ENCODE measurements at places on chromosomes 7 and 10. TPM values are rescaled to one million over a fixed set of nuclear protein-coding genes. Genes with fewer than 3 reads are reported as not detected.

The CPEB3 gene
- total RNA-seq = 3.0 TPM

The PLAC9 gene
- not detected for total RNA-seq

The OGDHL gene
- total RNA-seq = 0.75 TPM

The FEZF1 gene
- not detected for total RNA-seq

The CARD11 gene
- total RNA-seq = 87.2 TPM

The PPP1R17 gene
- 7.9 TPM for total RNA-seq

The PRR15 gene
- total RNA-seq = not detected

The ZNF800 gene
- 21.5 TPM for total RNA-seq

The WNT2 gene
- not detected for total RNA-seq

GRCh38 chr7:120724955-120725354, 133.0 kb downstream of the TSPAN12 start:
- no peaks in the 10 kb centered on the region for H3K4me1 ChIP-seq
- no peak for DNase-seq
- H3K27ac ChIP-seq = no peak overlapping the region
- no peaks in the 10 kb centered on the region for H3K27me3 ChIP-seq
- no peak overlapping the region for H3K4me3 ChIP-seq
- H3K36me3 ChIP-seq = no peaks in the 10 kb centered on the region

DNA sequence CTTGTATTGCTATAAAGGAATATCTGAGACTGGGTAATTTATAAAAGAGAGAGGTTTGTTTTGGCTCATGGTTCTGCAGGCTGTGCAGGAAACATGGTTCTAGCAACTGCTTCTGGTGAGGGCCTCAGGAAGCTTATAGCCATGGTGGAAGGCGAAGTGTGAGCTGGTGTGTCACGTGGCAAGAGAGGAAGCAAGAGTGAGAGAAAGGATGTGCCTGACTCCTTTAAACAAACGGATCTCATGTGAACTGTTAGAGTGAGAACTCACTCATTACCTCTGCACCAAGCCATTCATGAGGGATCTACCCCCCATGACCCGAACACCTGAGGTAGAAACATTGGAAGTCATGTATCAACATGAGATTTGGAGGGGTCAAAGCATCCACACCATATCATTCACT, 7.7 kb upstream of the ITPRIP start:
- no peak overlapping the region for H3K27ac ChIP-seq
- no peak overlapping the region for H3K4me3 ChIP-seq
- H3K4me1 ChIP-seq = peaks cover 38% of the 10 kb centered on the region

GRCh38 chr7:135834266-135834665, 85.7 kb upstream of the FAM180A start:
- no peaks in the 10 kb centered on the region for H3K36me3 ChIP-seq
- H3K27me3 ChIP-seq = no peaks in the 10 kb centered on the region
- no peaks in the 10 kb centered on the region for H3K4me1 ChIP-seq

DNA sequence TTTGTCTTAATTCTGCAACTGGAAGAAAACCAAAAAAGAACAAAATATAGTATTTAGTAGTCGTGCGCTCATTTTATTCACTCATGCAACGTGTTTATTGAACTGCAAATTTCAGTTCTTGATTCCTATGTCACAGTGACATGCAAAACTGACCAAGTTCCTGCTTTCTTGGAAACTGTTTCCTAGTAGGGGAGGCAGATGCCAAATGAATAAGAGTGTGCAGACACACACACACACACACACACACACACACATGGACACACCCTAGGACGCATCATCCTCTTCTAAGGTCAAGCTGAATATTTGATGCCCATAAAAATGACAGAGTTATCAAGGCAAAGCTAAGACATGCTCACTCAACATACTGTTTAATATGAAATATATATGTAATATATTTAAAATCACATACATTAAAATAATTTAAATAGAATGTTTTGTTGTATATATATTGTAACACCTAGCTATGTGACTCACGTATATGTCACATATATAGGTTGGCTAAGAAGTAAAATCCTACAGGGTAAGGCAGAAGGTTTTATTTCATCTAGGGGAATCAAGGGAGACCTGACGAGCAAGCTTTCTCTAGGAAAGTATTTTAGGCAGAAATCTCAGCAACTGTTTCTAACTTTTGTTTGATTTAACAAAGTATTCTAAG, 79.6 kb downstream of the SVIL start:
- no peaks in the 10 kb centered on the region for H3K36me3 ChIP-seq
- no peaks in the 10 kb centered on the region for H3K27me3 ChIP-seq
- no peaks in the 10 kb centered on the region for H3K4me1 ChIP-seq
- H3K4me3 ChIP-seq = no peak overlapping the region

- H3K4me1 ChIP-seq = no peaks in the 10 kb centered on the region
- no peaks in the 10 kb centered on the region for H3K36me3 ChIP-seq
- H3K4me3 ChIP-seq = no peak overlapping the region
- DNase-seq = no peak
- no peak overlapping the region for H3K27ac ChIP-seq
Observed at GRCh38 chr7:92723205-92723604, 113.2 kb downstream of the CDK6 start.

DNA sequence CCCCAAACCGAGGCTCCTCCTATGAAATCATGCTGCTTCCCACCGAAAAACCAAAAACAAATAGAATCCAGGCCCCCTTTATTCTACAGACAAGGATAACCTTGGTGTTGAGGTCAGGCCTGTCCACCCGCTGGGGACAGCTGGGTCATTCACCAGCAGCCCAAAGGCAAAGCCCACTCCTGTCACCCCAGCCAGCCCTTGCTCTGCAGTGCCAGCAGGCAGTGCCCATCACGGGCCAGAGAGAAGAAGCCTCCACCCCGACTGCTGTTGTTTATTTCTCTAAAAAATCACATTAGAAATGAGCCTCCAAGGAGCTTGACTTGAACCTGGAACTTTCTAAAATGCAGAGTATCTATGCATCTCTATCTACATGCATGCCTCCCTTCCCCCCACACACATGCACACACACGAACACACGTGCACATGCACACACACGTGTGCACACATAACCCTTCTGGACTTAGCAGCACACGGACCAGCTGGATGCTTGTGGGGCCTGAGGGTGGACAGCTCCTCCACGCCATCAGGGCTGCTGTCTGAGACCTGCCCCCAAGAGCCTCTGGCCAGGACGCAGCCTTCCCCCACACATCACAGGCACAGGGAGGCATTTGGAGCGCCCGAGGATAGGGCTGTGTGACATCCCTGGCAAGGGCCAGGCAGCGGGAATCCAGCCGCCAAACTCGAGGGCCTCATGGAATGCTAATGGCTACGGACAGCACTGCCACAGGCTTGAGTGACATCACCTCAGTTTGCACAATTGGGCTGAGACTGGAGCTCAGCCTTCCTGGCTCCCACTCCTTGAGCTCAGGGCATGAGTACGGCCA, 22.8 kb downstream of the PRKAG2 start:
- no peaks in the 10 kb centered on the region for H3K4me1 ChIP-seq
- H3K27me3 ChIP-seq = no peaks in the 10 kb centered on the region
- H3K4me3 ChIP-seq = no peak overlapping the region

DNA sequence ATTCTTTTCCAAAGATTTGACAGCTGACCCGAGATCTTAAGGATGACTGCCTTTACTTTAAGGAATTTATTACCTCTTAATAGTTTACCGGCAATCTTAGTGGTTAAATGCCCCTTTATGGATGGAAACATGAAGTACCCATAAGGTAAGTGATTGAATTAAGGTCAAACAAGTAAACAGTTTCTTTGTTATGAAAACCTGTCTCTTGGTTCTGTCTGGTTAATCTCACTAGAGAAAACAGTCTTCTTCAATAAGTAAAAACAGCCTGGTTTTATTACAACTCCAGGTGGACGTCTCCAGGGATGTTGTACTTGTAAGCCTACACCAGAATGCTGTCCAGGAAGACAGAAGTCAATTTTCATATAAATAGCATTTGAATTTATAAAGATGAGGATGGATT, 161.8 kb upstream of the MTPN start:
- DNase-seq = no peak
- H3K27ac ChIP-seq = no peak overlapping the region
- no peaks in the 10 kb centered on the region for H3K27me3 ChIP-seq
- peaks cover 14% of the 10 kb centered on the region for H3K4me1 ChIP-seq
- no peaks in the 10 kb centered on the region for H3K36me3 ChIP-seq
- no peak overlapping the region for H3K4me3 ChIP-seq

GRCh38 chr10:100157156-100157555, 28.7 kb downstream of the ERLIN1 start:
- H3K4me1 ChIP-seq = peaks cover 15% of the 10 kb centered on the region
- H3K36me3 ChIP-seq = peaks cover 87% of the 10 kb centered on the region
- no peak for DNase-seq
- H3K27ac ChIP-seq = no peak overlapping the region
- H3K4me3 ChIP-seq = no peak overlapping the region
- no peaks in the 10 kb centered on the region for H3K27me3 ChIP-seq

DNA sequence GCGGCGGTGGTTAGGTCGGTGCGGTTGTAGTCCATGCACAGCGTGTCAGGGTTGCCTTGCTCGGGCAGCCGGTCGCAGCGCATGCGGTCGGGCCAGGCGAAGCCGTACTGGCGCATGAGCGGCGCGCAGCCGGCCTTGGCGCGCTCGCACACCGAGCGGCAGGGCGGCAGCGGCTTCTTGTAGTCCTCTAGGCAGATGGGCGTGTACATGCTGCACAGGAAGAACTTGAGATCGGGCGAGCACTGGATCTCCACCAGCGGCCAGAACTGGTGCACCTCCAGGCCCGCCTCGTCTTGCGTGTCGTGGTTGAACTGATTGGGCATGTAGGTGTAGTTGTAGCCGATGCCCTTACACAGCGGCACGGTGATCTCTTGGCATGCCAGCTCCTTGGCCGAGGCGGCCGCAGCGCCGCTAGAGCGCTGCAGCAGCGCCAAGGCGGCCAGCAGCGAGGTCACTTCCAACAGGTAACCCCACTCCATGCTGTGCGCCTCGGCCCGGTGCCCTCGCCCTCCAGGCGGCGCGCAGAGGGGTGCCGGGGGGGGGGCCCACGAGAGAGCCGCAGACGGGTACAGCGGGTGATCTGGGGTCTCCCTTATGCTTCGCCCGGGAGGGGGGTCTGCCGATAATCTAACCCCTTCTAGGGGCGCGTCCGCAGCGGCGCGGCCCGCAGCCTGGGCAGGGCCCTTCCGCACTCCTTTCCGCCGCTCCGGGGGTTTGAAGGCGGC, 983 bp downstream of the FZD8 start:
- no peaks in the 10 kb centered on the region for H3K36me3 ChIP-seq
- H3K4me3 ChIP-seq = no peak overlapping the region
- DNase-seq = no peak
- no peak overlapping the region for H3K27ac ChIP-seq
- no peaks in the 10 kb centered on the region for H3K27me3 ChIP-seq

GRCh38 chr7:28061824-28062196, 118.8 kb downstream of the JAZF1 start:
- DNase-seq = no peak
- H3K4me1 ChIP-seq = no peaks in the 10 kb centered on the region
- H3K27me3 ChIP-seq = no peaks in the 10 kb centered on the region
- no peaks in the 10 kb centered on the region for H3K36me3 ChIP-seq
- H3K4me3 ChIP-seq = no peak overlapping the region

DNA sequence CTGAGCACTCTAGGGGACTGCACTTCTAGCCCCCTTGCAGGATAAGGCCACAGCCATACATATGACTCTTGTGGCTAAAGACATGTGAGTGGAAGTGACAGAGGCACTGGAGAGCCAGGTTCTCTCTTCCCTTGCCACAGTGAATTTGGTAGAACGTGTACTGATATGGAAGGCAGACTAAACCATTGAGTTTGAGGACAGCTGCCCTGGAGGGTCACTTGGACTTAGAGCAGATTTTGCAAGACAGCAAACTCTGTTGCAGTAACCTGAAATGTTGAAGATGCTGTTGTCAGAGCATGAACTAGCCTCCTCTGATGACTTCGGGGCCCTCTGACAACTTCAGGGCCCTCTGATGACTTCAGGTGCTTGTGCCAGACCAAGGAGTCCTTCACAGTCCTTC, 85.9 kb downstream of the ELMO1 start:
- no peak overlapping the region for H3K4me3 ChIP-seq
- no peak overlapping the region for H3K27ac ChIP-seq
- H3K4me1 ChIP-seq = peaks cover 3% of the 10 kb centered on the region
- no peak for DNase-seq
- H3K27me3 ChIP-seq = no peaks in the 10 kb centered on the region
- no peaks in the 10 kb centered on the region for H3K36me3 ChIP-seq

DNA sequence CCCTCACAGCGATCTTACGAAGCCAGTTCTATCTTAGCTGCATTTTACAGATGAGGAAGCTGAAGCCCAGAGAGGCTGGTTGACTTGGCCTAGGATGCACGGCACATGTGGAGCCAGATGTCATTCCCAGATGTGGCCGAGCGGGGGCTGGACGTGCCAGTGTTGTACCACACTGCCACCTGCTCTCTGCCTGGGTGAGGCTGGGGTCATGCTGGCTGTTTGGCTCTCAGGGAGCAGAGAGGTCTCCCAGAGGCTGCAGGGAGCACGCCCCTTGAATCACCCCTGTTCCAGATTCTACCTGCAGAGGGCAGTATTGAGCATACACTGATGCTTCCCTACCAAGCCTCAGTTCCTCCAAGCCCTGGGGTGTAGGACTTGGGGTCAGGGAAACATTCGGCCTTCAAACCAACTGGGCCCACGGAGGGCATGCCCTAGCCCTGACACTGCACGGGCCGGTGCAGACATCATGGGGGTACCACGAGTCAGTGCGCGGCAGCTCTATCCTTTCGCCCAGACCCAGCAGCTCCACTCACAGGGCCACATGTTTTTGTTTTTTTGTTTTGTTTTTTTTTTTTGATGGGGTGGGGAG, 3.8 kb upstream of the GTF2IRD1 start:
- no peaks in the 10 kb centered on the region for H3K36me3 ChIP-seq
- no peak overlapping the region for H3K4me3 ChIP-seq
- no peaks in the 10 kb centered on the region for H3K4me1 ChIP-seq
- no peaks in the 10 kb centered on the region for H3K27me3 ChIP-seq

GRCh38 chr7:1740214-1740613, 70.1 kb downstream of the ELFN1 start:
- no peak for DNase-seq
- no peaks in the 10 kb centered on the region for H3K27me3 ChIP-seq
- no peak overlapping the region for H3K27ac ChIP-seq

- DNase-seq = no peak
- H3K36me3 ChIP-seq = no peaks in the 10 kb centered on the region
- H3K4me1 ChIP-seq = no peaks in the 10 kb centered on the region
- H3K4me3 ChIP-seq = no peak overlapping the region
- no peak overlapping the region for H3K27ac ChIP-seq
- H3K27me3 ChIP-seq = no peaks in the 10 kb centered on the region
Observed at GRCh38 chr10:132972986-132973902, 30.9 kb upstream of the CFAP46 start.

DNA sequence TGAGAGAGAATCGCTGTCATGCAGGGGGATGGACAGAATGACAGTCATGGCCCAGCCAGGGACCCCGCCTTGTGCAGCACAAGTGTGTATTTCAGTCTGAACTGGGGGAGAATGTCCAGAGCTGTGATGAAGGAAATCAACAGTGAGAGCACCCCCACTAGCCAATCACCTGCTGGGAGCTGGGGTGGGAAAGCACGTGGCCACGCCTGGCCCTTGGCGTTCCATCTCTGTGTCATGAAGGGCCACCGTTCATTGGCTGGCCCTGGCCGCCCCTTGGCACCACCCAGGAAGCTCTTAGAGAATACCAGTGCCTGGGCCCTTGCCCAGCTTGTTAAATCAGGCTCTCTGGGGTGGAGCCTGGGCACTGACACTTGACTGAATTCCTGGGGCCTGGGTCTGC, 22.8 kb downstream of the GRID1 start:
- no peak for DNase-seq
- peaks cover 8% of the 10 kb centered on the region for H3K4me1 ChIP-seq
- no peaks in the 10 kb centered on the region for H3K27me3 ChIP-seq
- H3K36me3 ChIP-seq = no peaks in the 10 kb centered on the region

Data from Karpas-422 (cell line).